ENCODE measurements at places on chromosomes 3 and 15.

GRCh38 chr3:101117465-101117864 is 124.2 kb upstream of the ABI3BP start:
- no peak for DNase-seq

DNA sequence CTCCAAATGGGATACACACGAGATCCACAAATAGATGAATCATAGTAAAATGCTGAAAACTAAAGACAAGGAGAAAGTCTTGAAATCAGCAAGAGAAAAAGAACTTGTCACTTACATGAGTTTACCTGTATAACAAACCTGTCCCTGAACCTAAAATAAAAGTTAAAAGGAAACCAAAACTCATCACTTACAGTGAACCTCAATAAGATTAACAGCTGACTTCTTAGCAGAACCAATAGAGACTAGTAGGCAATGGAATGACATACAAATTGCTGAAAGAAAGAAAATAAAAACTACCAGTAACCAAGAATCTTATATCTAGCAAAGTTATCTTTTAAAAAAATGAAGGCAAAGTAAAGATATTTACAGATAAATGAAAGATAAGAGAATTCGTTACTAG is 27.4 kb downstream of the SEC22A start:
- no peak for DNase-seq

- no peak for DNase-seq
Observed at GRCh38 chr15:29064290-29064689, 178.5 kb downstream of the APBA2 start.

GRCh38 chr3:62835554-62836236 is 39.5 kb downstream of the CADPS start:
- DNase-seq: no peak

DNA sequence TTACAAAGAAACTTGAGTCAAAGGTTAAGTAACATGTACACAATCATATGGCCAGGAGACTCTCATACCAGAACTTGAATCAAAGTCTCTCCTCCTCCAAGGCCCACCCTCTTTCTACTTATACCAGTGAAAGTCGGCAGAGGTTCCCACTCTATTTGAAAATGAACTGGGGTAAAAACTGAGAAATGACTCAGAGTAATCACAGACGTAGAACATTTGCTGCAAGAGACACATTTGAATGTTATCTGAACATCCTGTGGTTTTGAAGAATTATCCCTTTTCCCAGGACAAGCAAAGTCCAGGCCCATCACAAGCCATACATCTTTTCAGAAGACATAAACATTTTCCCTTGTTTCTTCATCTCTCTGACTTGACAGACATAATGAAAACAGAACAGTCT is 55.8 kb downstream of the SHOX2 start:
- DNase-seq: peak; percentile 19

GRCh38 chr3:55697177-55697865 is 210.2 kb upstream of the WNT5A start:
- DNase-seq: no peak

DNA sequence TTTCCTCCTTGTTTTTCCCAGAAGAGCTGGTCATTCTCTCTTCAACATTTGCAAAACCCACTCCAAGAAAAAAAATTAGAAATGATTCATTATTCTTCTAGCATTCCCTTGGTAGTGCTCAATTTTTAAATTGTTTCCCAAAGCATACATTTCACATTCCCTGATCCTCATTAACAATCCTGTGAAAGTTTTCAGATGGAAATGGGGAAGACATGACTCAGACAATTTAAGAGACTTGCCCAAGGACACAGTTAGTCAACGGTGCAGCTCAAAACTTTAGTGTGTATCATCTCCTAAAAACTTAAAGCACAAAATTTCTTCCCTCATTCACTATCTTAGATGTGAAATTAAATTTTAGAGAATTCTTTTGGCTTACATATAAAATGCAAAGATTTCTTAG is 17.1 kb upstream of the ABI3BP start:
- DNase-seq: peak; percentile 91

DNA sequence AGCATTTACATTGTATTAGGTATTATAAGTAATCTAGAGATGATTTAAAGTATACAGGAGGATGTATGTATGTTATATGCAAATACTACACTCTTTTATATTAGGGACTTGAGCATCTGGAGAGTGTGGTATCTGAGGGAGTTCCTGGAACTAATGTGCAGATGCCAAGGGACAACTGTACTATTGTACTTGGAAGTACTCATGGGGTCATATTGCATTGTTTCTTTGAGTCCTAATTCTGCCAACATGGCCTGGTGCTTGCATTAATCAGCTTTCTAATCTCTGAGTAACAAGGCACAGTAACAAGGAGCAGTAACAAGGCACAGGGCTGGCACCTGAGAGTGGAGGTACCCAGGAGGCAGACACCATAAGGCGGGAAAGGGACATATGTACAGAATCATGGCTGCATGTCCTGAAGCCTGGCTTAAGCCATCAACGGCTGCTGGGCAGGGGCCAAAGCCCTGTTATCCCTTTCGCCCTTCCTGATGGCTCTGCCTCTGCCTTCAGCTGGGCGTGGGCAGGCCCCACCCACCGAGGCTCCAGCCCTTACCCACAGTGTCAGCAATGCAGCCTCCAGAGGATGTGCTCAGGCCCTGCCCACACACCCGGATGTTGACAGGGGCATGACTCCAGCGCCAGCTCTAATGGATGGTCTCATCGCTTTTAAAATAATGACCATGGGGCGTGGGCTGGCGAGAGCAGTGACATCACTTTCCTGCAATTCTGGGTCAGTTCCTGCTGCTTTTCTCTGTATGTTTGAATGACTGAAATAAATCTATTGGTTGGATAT is 22.9 kb downstream of the CEMIP start:
- no peak for DNase-seq

DNA sequence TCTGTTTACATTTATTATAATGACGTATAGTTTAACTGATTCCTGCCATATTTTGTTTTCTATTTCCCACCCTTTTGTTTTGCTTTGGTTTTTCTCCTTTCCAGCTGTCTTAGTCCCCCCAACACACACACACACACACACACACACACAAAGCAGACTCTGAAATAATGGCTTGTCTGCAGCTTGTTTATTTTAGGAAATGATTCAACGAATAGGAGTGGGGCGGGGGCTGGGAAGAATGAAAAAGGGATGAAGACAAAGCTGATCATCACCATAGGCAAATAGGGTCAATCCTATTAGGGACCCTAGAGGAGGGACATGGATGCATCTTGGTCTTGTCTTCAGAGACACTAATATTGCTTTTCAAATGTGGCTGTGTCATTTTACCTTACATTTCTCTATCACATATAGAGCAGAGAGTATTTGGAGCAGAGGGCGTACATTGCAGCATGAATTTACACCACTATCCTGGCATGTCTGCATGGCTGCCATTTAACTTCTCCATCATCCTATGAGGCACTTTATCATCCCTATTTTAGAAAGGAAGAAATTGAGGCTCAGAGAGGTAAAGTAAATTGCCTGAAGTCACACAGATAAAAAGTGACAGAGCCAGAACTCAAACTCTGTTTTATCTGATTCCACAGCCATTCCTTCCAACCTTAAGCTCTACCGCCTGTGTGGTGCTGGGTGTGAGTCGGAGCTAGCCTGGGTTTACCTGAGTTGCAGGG is 147.2 kb upstream of the TPM1 start:
- peak; percentile 86 for DNase-seq

- peak; percentile 100 for DNase-seq
Observed at GRCh38 chr15:36428102-36428845, 151.2 kb upstream of the CDIN1 start.

- peak; percentile 34 for DNase-seq
Observed at GRCh38 chr15:85312486-85312885, 67.9 kb upstream of the AKAP13 start.

GRCh38 chr15:38609097-38609738 is 44.6 kb upstream of the RASGRP1 start:
- no peak for DNase-seq

DNA sequence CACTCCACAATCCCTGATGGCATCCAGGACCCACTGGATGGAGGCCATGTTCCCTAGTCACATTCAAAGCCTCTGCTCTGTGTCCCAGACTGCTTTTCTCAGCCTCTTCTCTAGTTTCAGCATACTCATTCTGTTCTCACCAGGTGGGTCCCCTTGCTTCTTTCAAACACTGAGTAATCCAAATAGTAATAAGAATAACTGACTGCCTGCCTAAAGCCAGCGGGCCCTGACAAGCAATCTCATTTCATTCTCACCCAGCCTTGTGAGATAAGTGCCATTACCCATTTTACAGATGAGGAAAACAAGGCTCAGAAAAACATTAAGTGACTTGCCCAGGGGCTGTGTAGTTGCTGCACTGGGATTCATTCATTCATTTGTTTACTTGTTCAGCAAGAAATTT is 25.4 kb downstream of the MAPKAPK3 start:
- no peak for DNase-seq

DNA sequence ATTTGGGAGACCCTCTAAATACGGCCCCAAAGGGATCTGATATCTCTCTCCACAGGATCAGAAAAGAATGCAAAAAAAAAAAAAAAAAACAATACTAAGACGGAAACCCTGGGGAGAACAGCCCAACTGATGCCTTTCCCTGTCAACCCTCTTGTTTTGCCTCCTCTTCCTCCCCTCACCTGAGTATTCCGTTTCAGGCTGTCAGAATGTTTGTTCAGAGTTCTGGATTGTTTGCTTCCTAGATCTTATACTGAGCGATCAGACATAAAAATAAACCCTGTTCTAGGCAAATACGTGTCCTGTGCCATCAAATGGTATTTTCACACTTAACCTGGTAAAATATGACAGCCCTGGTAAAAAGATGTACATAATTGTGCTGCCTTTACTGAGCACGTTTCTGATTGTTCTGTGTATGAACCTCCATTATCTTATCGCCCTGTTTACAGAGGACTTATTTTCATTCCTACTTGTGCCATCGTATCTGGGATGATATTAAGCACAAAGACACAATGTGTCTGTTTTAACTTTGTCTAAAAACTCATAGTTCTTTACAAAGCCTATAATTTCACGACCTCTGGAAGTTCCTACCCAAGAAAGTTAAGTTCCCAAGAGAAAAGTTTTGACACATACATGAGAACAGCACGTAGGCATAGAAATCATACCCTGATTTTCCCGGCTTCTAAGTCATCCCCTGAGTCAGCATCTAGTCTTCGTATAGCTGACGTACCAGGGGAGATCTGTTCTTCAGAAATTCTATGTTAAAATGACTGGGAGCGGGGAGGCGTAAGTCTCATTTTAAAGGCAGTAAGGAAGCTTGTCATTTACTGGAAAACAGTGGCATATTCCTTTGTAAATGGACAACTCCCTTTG is 856 bp downstream of the ZBTB38 start:
- peak; percentile 77 for DNase-seq

DNA sequence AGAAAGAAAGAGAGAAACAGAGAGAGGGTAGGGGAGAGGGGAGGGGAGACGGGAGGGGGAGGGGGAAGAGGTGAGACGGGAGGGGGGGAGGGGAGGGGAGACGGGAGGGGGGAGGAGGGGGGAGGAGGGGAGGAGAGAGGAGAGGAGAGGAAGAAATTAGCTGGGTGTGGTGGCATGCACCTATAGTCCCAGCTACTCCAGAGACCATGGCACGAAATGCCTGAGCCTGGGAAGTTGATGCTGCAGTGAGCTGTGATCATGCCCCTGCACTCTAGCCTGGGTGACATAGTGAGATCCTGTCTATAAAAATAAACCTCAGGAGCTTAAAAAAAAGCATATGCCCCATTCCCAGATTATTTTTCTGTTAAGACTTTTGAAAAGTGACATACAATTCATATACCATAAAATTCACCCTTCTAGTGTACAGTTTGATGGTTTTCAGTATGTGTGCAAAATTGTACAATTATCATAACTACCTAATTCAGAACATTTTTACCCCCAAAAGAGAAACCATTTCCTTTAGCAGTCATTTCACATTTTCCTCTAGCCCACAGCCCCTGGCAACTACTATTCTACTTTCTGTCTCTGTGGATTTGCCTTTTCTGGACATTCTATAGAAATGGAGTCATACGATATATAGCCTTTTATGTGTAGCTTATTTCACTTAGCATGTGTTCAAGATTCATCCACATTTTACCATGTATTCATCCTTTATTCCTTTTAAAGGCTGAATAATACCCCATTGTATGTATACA is 699.6 kb downstream of the FHIT start:
- no peak for DNase-seq

DNA sequence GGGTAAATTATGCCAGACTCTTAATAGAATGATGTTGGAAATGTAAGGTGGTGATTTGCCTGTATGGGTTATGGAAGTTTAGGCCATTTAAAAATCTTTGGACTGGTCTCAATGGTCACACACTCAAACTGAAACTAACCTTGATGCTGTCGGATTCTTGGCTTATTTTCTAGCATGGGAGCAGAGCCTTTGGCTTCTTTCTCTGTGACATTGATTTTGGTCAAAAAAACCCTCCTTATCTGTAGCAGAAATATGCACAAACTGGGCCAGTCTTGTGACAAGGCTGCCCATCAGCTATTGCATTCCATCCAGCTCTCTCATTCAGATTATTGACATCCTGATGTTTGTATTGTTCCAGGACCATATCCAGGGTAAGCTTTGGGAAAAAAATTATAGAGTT is 35.9 kb downstream of the ARPP21 start:
- DNase-seq: no peak

- no peak for DNase-seq
Observed at GRCh38 chr3:40989141-40990061, 209.9 kb upstream of the CTNNB1 start.

DNA sequence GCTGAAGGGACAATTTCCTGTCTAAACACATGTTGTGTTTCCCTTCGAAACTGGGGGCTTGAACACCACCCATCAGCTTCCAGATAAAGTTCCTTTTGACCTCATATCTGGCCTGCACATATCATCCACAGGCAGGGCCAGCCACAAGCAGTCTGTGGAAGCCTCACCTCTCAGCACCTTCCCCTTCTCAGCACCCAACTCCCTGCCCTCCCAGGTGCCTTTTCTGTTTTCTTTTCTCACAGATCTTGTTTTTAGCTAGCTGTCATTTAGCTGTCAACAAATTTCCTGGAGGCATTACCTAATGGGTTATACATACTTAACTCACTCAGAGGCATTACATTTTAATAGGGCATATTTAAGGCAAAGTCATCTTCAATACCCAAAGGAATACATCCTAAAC is 93.9 kb downstream of the SEMA6D start:
- DNase-seq: no peak

GRCh38 chr3:103166890-103167289 is 732.1 kb downstream of the ZPLD1 start:
- no peak for DNase-seq

GRCh38 chr3:133574260-133574881 is 885 bp downstream of the CDV3 start:
- DNase-seq: peak; percentile 54

DNA sequence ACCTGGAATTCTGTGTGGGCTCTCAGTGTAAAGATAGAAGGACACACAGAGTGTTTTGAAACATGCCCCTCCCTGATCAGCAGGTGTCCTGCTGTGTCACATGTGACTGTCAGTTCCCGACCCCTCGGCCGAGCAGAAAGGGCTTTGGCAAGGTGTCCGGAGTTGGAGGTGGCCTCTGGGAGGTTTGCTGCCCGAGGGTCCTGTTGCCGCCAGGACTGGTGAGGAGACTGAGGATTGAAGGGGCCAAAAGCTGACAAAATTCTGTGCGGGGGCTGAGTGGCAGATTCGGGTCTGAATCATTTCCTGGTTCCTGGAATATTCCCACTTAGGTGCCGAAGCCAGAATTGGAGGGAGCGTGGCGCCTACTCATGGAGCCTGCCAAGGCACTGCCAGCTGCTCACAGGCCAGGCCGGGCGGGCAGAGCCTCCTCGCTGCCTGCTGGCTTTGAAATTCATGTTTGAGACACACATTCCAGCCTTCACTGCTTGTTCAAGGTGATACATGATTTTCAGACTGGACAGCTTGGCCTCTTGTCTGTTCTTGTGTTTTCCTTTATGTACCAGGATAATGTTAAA is 83.8 kb downstream of the APBA2 start:
- no peak for DNase-seq

Data from fibroblast of upper back skin (primary cell).